IPS DF 6.9 (cell line): ENCODE measurements at places on chromosomes 16 and 17.

DNA sequence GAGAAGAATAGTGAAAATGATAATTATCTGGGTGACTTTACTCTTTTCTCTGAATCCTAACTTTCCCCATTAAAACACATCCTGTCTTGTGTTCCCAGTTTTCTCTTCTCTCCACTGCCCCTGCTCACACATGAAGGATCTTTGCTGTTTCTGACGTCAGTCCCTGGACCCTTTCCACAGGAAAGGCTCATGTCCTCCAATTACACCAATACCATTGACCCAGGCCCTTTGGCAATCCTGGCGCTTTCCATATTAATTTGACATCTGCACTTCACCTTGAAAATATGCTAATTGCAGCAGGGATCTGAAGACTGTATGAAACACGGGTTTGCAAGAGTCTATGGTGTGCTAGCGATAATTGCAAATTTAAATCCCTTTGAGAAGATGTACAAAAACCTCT is 170.2 kb upstream of the GOT2 start:
- DNase-seq = no peak

GRCh38 chr16:65105171-65105570 is 16.7 kb downstream of the CDH11 start:
- DNase-seq = no peak

GRCh38 chr17:3207367-3207766 is at the start of gene OR1A1:
OR1A1 (plus strand) TSS chr17:3207667; CDS start chr17:3215621, 7,954 bp downstream.
- no peak for DNase-seq

DNA sequence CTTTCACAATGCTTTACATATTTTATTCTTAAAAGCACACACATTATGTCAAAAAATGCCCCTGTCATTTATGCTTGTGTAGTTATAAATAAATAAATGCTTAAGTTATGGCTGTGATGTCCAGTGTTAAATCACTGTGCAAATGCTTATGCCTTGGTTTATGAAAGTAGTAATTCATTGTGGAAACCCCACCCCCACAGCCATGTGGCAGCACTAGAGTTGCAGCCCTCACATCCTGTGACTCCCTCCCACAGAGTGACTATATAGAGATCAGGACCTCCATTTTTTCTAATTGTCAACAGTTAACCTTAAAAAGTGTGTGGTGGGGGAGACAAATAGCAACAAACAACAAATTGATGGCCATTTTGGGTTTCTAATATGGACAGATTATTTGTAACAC is 2.4 kb downstream of the SKAP1 start:
- no peak for DNase-seq

DNA sequence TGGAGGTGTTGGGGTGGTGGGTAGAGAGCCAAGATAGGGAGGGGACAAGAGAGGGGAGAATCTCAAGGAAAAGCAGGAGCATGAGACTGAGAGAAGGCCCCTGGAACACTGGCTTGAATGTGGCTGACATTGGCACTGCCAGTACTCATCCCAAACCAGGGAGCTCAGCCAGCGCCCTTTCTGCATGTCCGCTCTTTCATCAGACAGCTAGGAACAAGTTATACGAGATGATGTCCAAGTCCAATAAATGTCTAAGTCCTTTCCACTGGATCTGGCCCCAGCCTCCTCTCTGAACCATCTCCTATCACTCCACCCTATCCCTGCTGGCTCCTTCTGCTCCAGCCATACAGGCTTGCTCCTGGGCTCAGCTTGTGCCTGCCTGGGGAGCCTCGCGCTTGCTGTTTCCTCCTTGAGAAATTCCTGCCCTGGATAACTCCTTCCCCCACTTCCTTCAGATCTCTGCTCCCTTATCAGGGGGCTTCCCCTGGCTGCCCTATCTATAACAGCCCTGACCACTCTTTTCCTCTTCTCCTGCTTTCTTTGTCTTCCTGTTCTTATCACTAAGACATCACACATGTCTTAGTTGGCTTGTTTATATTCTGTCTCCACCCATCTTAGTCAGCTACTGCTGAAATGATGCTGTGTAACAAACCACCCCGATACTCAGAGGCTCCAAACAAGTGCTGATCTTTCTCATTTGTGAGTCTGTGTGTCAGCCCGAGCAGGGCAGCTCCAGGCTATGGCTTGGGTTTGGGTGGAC is 37.1 kb upstream of the MEOX1 start:
- DNase-seq = no peak

DNA sequence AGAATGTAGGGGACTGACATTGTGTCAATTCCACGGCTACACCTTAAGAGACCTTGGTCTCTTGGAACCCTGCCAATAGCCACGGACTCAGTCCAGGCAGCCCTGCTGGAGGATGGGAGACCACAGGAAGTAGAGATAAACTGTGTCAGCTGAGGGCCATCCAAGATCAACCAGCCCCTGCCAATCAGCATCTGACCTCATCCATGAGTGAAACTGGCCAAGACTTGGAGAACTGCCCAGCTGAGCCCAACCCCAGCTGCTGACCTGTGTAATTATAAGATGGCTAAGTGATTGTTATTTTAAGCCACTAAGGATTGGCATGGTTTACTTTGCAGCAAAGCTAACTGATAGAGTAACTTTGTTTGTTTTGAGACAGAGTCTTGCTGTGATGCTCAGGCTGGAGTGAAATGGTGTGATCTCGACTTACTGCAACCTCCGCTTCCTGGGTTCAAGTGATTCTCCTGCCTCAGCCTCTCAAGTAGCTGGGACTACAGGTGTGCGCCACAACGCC is 13.3 kb upstream of the YWHAE start:
- DNase-seq = no peak

DNA sequence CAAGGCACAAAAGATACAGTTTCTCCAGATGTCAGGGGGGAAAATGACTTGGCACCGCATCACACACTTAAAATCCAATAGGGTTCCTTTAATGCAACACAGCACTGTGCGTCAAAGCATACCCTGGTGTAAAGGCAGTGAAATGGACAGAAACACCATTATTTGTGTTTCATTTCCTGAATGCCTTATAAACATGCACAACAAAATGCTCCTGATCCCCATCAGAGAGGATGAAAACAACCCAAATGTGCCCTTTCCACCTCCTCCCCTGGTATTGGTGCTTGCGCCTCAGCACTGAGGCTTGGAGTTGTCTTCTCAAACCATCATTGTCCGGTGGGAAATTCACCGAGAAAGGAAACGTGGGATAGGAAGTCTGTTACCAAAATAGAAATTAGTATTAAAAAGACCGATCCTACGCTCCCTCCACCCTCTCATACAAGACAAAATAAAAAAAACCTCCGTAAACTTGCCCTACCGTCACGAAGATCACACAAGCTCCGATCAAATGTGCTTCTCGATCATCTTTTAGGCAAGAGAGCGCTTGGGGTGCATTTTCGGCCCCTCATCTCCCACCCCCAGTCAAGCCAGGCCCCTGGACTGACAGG is 722 bp downstream of the CDC27 start:
- DNase-seq = no peak

GRCh38 chr16:13558752-13559151 is 361.2 kb upstream of the ERCC4 start:
- no peak for DNase-seq

GRCh38 chr16:4601864-4602186 is 12.9 kb downstream of the UBALD1 start:
- DNase-seq = no peak

GRCh38 chr17:37737971-37738370 is 6.9 kb downstream of the HNF1B start:
- no peak for DNase-seq

- DNase-seq = no peak
These were observed 14.7 kb downstream of the KCTD19 start for GRCh38 chr16:67311607-67312488.

GRCh38 chr17:76467809-76468633 is 618 bp downstream of the AANAT start:
- DNase-seq = no peak

DNA sequence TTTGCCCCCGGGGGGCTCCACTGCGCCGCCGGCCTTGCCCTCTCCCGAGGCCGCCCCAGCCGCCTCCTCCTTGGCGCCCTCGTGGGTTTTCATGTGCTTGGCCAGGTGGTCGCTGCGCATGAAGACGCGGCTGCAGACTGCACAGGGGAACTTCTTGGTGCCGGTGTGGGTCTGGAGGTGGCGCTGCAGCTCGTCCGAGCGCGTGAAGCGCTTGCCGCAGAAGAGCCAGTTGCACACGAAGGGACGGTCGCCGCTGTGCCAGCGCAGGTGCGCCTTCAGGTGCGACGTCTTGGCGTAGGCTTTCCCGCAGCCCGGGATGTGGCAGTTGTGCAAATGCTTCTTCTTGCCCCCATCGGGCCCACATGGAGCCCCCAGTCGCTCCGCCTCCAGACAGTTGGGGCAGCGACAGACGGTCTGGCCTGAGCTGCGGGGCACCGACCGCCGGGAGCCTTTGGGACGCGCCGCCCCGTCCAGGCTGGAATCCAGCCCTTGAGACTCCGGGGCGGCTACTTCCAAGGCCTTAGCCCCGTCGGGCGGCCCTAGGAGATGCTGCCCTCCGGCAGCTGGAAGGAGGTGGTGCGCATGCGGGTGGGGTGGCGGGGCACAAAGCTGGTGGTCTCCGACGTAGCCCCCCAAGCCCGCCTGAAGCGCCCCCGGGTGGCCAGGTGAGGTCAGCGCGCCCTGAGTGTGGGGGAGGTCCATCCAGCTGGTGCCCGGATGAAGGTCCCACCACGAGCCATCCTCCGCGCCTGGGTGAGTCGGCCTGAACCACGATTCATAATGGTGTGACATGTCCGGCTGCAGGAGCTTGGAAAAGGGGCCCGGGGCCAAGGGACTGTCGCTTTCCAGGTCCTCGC is 3.4 kb downstream of the SP6 start:
- DNase-seq = no peak

GRCh38 chr17:61816538-61816937 is 46.8 kb downstream of the BRIP1 start:
- DNase-seq = no peak

DNA sequence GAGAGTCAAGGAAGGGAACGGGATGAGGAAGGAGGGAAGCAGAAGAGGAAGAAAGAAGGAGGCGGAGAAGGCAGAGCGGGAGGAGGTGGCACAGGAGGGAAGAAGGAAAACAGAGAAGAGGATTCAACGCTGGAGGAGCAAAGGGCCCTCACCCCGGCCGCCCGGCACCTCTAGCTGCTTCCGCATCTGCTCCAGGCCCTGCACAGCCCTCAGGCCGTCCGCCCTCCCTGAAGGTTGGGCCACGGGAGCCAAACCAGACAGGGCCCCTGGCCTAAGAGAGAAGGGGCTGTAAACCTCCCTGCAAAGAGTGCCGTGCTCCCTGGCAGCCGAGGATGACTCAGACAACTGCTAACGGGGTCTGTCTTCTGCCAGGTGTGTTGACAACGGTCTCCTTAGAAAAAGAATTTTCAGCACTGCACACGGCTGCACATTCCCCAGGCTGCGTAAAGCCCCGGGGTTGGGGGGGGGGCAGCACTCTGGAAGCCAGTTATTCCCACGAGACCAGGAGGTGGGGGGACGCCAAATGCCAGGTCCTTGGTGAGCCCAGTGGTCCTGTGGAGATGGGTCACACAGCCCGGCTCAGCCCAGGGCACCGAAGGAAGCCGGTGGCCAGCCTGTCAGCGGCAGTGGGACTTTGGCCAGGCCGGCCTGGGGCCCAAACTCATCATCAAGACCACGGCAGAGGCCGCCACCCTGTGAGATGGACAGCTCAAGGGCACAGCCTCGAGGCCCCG is 29.1 kb downstream of the MRM3 start:
- no peak for DNase-seq

DNA sequence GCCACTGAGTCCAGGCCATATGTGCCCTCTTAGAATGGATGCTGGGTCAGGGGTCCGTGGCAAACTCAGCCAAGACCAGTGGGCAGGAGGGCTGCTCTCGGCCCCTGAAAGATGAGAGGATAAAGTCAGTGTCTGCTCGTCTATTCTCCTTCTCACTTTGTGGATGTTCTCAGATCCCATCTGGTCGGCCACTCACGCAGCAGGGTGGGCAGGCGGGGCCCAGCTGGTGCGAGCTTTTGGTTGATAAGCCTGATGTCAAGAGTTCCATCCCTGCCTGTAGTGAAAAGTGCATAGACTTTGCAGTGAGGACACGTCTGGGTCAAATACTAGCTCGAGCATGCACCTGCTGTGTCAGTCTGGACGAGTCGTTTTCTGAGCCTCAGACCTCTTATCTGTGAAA is 556.2 kb upstream of the EEF2KMT start:
- no peak for DNase-seq

- DNase-seq = no peak
These were observed 4.4 kb downstream of the MVP start for GRCh38 chr16:29824589-29825144.

DNA sequence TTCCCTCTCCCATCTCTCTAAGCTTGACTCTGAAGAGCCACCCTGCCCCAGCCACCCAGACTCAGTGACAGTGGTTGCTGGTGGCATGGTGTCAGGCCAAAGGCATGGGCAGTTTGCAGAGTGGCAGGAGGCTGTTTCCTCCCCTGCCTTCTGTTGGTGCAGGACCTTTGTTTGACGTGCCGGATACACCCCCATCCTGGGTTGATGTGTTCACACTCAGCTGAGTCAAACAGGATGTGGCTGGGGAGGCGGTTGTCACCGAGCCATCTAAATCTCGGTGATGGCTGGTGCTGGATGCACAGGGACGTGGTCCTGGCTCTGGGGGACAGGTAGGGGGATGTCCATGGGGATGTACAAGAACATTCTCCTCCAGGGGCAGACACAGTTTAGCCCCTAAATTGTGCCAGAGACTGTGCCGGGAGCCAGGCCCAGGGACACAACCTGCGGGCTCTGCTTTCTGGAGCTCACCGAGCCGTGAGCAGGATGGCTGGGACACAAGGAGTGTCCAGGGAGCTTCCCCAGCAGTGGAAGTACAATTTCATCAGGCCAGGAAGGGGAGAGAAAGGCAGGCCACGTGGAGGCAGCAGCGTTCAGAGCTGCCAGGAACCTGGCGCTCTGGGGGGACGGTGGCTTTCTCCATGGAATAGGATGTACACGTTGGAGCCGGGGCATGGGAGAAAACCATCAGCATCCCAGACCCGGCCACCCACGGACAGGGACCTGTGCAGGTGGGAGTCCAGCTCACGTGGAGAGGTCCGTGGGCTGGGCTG is 264.2 kb downstream of the SEC14L1 start:
- no peak for DNase-seq
